Cardiac muscle cell (in vitro differentiated cells and primary cell): ENCODE measurements at places on chromosomes 3 and 15.
A peak's percentile ranks its signal among the peaks of the same experiment; 100 is the strongest.

DNA sequence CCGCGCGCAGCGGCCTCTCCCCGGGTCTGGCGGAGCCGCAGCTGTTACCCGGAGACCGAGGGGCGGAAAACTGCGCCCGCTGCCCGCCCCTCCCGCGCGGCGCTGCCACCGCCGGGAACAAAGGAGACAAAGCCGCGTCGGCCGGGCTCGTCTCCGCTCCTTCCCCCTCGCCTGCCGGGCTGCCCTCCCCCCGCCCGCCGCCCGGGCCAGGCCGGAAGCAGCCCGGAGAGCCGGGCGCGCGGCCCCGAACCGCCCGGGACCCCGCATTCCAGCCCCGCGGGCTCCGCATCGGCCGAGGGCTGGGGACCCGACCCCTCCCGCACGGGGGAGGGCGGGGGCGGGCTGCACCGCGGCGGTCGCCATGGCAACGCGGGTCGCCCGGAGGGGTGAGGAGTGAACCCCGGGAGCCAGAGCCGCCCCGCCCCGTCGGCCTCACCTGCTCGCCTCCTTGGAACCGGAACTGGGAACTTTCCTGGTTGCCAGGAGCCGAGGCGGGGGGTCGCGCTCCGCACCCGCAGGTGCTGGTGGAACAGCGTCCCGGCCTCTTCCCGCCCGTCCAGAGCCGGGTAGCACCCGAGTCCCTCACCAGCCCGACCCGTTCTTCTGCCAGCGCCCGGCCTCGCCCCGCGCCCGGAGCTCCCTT is 448 bp downstream of the PLXNB1 start:
- peak; percentile 60 for DNase-seq

DNA sequence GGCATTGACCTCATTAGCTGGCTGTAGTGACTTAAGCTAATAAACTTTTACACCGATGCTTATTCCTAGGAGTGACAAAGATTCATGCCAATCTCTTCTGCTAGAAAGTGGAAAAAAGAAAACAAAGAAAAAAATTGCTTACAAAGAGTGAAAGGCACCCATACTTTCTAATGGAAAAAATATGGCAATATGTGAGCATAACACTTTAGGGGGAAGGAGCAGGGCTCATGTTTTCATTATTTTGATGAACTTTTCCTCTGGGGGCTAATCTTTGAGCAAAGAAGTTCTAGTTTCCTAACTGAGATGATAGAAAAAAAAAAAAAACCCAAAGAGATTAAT is 94.8 kb upstream of the THRB start:
- DNase-seq = no peak

- no peak for DNase-seq
Observed at GRCh38 chr15:29194866-29195265, 74.8 kb downstream of the NSMCE3 start.

DNA sequence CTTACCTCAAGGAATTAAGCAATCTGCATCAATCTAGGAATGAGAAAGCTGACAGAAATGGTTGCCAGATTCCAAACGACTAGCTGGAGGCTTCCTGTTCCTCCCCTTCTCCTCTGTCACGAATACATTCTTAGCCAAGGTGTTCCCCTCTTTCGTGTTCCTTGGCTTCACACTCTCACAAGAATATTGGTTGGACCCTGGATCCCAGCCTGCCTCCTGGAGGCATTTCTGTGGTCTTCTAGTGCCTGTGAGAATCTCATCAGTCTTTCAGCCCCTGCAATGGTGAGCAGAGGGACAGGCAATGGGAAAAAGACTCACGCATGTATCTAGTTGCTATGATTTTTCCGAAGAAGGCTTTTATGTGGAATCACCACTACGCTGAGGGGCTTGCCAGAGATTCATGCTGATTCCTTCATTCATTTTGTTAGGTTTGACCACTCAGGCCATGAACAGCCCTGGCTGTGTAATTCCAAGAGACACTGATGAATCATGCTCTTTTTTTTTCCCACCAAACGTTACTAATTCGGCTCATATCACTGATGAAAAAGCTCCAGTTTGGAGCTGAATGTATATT is 1.6 kb upstream of the P3H2 start:
- peak; percentile 68 for DNase-seq

- no peak for DNase-seq
Observed at GRCh38 chr3:66423791-66424190, 77.0 kb downstream of the LRIG1 start.

DNA sequence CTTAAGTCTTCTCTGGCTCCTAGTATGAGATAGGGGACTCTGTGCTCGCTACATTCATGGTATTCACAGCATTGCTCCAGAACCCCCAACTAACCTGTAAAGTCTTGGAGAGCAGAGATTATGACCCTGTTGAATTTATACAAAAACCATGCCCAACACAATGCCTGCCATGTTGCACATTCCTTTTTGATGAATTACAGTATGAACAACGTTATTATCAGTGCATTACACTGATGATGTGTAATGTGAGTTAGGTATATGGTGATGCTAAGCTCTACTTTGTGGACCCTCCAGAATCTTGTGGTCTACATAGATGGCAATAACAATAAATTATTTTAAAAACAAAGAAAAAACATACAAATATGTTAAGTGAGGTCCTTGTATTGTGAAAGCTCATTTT is 64.3 kb downstream of the EOMES start:
- DNase-seq = no peak

DNA sequence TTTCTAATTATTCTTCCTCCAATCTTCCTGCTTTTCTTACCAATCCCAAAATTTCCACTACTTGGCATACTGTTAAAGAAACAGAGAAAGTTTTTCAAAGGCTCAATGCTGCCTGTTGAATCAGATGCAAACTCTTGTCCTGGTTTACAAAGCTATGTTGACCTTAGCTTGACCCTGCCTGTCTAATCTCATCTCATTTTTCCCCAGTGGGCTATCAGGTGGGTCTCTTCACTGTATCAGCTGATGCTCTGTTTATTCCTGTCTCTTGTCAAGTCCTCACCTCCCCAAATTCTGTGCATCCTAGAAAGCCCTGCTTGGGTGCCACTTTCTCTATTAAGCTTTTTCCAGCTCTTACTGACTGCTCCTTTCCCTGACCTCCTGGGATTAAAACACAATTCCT is 18.2 kb downstream of the NFKBIZ start:
- no peak for DNase-seq

DNA sequence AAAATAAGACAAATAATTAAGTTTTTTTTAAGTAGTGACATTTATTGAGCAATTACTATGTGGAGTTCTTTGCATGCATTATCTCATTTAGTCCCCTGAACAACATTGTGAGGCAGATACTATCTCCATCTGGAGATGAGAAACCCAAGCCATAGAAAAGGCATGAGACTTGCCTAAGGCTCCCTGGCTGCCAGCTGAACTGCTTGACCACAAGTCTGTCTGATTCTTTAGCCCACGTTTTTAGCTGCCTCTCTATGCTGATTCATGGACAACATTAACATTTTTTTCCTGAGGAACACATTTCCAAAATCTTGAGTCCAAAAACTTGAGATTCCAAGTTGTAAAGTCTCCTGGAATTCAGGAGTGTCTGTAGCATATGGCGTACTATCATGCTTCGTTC is 263.6 kb upstream of the GOLGA6L4 start:
- no peak for DNase-seq

- DNase-seq = no peak
Observed at GRCh38 chr3:43257850-43258249, 28.5 kb upstream of the SNRK start.

DNA sequence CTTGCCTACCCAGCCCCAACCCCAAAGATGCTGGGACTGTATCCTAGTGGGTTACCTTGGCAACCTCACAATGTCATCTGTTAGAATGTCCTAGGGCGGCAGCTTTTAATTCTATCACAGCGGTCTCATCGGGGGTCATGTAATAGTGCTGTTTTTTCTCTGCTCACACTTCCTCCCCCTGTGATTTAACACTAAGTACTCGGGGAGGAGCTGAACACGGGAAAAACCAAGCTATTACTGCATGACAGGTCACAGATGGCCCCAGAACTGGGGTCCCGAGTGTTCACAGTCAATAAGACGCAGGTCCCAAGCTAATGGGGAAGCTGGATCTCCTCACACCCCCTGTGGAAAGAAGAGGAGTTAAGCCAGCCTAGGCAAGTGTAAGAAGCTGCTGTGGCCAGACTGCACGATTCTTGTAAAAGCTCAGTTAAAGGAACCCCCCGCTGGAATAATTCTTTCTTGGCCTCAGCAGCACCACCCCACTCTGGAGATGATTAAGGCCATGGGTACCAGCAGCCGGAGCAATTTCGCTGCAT is 2.5 kb upstream of the RFTN1 start:
- DNase-seq = no peak

- DNase-seq = no peak
Observed at GRCh38 chr3:74351213-74351612, 263.2 kb downstream of the CNTN3 start.

DNA sequence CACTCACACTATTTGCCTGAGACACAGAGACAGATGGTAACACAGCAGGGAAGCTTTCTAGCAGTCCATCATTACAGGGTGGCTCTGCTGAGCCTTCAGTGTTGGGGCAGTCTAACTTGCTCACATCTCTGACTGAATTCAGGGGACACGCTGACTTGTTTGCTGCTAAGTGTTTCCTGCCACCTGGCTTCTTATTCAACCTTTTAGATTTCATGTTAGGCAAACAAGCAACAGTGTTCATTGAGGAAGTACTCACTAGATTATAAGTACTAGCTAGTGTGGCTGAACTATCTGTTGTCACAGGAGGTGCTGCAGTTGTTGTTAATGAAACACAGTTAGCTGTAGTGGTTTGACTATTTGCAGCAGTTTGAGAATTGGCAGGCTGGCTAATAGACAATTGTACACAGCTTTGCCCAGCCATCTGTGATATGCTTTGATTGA is 37.3 kb downstream of the USF3 start:
- no peak for DNase-seq

GRCh38 chr3:112247350-112247749 is 46.7 kb downstream of the SLC9C1 start:
- no peak for DNase-seq

GRCh38 chr15:74438721-74439316 is 5.1 kb upstream of the SEMA7A start:
- DNase-seq = peak; percentile 86

DNA sequence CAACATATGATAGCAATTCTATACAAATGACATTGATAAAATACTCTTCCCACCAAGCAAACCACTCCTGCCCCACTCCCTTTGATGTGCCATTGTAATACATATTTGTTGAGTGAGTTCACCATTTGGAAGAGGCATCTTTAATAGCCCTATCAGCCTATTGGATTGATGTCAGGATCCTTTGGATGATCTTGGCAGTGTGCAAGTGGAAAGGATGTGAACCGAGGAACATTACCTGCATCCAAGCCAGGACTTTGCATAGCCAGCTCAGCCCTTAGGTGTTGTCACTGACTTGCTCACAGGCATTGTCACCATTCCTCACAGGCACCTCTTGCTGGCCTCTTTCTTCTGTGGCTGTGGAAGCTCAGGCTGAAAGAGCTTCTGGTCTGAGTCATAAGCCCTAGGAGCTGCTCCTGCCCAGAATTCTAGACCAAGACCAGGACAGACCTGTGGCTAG is 16.5 kb upstream of the TIMP4 start:
- no peak for DNase-seq

- peak; percentile 26 for DNase-seq
Observed at GRCh38 chr3:15284121-15284889, 48.1 kb downstream of the SH3BP5 start.

DNA sequence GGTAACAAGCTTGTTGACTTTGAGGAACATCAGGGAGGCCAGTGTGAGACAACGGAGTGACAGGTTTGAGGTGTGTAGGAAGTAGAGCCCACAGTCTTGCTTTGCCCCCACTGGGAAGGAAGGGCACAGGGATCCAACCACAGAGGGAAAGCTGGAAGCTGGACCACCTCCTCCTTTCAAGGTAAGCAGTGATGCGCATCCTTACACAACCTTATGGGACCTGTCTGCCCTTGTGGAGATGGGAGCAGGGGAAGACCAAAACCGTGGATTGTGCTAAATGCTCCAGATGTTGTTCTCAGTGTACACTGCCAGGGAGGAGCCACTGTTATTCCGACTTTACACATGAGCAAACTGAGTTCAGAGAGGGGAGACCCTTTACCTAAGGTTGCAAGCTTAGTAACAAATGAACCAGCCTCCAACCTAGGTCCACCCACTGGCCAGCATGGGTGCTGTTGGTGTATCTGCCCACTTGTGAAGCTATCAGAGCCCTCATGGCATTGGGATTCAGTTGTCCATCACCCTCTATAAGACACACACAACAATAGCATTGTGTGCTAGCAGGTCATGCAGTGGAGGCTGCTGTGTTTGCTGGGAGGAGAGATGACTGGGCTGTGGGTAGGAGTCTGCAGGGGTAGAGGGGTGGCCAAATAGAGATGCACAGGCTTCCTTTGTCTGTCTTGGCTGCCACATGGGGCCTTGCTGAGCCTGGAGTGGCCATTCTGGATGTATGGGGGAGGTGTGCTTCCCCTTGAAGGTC is 586 bp upstream of the LSMEM2 start:
- DNase-seq = no peak

GRCh38 chr15:82810890-82811426 is 1.5 kb downstream of the WHAMM start:
- DNase-seq = no peak

DNA sequence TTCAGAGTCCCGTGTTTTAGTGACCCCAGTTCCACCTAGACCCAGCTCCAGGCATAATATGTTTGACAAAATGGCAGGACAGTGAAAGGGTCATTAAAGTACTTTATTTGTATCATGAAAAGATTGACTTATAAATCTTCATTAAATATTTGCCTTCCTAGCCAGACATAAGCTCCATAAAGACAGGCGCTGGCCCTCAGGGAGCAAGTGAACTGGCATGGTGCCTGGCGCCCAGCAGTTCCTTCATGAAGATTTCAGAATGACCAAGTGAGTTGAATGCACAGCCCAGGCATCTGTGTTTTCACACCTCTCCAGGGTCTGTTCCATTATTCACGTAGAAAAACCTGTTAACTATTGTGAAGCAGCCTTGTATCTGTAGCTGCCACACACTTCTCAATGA is 166.2 kb downstream of the GAP43 start:
- DNase-seq = no peak

GRCh38 chr15:97728791-97729190 is 231.7 kb upstream of the ARRDC4 start:
- DNase-seq = no peak

DNA sequence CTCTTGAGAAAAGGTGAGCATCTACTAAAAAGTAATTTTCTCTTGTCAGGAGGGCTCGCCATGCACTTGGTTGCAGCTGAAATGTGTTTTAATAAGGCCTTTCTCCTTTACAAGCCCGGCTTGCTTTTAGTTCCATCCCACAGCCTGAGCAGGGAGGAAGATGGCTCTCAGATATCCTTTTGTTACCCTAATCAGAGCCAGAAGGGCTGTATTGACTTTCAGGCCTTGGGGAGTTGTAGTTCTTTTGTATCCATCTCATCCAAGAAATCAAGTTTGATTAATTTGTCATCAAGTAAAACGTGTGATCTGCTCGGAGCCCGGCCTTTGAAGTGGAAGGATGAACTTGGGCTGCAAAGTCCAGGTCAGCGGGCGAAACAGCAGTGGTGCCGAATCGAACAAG is 52.9 kb downstream of the EIF4E3 start:
- no peak for DNase-seq
